HT1080 (cell line): ENCODE measurements at places on chromosomes 11 and 22. TPM values are rescaled to one million over a fixed set of nuclear protein-coding genes. Genes with fewer than 3 reads are reported as not detected.
A peak's percentile ranks its signal among the peaks of the same experiment; 100 is the strongest.

Gene RAB39A
- 0.60 and 0.64 TPM in 2 replicates for total RNA-seq

- DNase-seq = no peak
These were observed 51.7 kb upstream of the FTH1 start for GRCh38 chr11:62018981-62019664.

- DNase-seq = peak; percentile 49
These were observed 2.2 kb downstream of the CALCA start for GRCh38 chr11:14969901-14970323.

- no peak for DNase-seq
These were observed 102.7 kb downstream of the FAR1 start for GRCh38 chr11:13771151-13771550.
